ENCODE measurements at places on chromosomes 4 and X. TPM values are rescaled to one million over a fixed set of nuclear protein-coding genes. Genes with fewer than 3 reads are reported as not detected.

GYPE gene
- total RNA-seq, result 0.50 TPM

LUZP4 gene
- total RNA-seq, result not detected

HSFX3 gene
- not detected for total RNA-seq

PAGE2 gene
- total RNA-seq, result not detected

TEX11 gene
- total RNA-seq, result not detected

WDR17 gene
- total RNA-seq, result 0.06 TPM

COMMD8 gene
- 10.2 TPM for total RNA-seq

TRIML1 gene
- total RNA-seq, result not detected

FAM200B gene
- total RNA-seq, result 28.6 TPM

Measured in cardiac ventricle fibroblast (primary cell).